Stimulated activated naive CD4-positive, alpha-beta T cell (primary cell): ENCODE measurements at places on chromosomes 11 and 22.

- DNase-seq: no peak
These were observed 52.4 kb downstream of the TECTA start for GRCh38 chr11:121153472-121153871.

DNA sequence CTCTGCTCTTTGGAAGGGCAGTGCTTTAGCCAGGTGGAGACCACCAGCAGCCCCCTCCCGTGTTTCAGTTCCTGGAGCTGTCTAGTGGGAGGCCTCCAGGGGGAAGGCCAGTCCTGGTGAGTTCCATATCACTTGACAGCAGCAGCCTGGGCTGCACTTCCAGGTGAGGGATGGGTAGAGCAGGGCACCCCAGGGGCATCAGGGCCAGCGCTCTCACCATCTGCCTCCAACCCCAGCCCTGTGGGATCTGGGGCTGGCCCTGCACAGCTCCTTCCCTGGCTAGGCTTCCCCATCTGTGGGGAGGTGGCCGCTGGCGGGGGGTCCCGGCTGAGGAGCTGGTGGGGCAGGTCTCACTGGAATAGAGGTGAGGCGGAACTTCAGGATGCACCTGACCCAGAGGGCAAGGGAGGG is 60.5 kb downstream of the MORC2 start:
- DNase-seq: no peak

DNA sequence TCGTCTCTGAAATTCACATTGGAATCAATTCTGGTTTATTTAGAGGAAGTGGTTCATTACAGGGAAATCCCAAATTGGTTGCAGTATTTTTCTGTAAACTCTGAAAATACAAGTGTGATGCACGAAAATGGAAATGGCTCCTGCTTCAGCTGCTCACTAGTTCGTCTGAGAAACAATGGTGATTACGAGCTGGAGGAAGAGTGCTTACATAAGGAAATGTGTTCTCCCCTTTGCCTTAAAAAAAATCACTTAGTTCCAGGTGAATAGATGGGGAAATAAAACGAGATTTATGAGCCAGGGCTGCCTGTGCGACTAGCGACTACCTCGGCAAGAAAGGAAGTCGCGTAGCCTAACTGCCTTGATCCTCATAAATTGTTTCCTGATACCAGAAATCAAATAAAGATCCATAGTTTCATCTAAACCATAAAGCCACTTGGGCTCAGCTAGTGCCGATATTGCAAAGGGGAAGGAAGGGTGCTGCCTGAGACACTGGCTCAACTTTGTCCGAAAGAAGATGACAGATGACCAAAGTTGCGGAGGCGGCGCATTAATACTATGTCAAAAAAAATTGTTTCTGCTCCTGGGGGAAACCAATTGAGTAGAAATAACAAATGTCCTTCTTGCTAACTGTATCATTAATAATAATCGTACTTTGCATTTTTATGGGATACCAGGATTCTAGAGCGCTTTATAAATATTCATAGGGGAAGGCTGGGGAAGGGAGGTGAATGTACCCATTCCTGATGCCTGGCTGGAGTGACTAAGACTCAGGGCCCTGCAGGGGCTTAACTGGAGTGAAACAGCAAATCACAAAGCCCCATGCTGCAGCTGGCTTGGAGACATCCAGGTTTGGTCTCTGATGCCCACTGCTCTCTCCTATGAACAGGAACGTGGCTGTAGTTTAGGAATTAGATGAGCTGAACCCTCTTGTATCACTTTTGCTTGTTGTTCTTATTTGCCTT is 185.7 kb downstream of the BLID start:
- no peak for DNase-seq

DNA sequence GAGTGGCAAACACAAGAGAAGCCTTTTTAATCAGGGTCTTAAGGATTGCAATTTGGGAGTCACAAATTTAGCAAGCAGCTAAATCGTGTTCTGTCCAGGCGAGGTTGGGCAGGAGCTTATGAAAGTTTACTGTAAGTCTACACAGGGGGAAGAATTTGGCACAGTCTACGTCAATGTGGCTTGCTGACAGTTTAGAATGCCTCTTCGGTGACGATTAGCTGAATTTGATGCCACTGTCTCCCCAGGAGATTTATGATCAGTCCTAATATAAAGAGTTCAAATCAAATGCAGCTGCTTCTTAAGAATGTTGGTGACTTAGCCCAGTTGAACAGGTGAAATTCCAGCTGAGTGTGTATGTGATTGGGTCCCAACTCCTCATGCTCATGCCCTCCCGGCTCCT is 114.1 kb upstream of the CLPB start:
- DNase-seq: no peak

DNA sequence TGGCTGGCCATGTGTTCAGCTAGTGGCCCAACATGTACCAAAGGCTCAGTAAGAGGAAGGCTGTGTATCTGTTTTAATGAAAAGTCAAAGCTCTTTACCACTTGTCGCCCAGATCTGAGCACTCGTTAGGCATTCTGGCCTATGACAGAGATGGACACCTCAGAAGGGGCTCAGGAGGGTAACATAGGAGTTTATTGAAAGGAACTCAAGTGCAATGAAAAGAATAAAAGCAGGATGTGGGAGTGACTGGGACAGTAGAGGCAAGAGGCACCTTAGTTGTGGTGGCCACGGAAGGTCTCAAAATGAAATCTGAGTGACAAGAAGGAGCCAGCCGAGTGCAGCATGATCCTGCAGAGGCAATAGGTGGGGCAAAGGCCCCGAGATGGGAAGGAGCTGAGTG is 309.7 kb downstream of the MN1 start:
- no peak for DNase-seq

GRCh38 chr11:95531116-95531515 is 258.5 kb downstream of the FAM76B start:
- no peak for DNase-seq

DNA sequence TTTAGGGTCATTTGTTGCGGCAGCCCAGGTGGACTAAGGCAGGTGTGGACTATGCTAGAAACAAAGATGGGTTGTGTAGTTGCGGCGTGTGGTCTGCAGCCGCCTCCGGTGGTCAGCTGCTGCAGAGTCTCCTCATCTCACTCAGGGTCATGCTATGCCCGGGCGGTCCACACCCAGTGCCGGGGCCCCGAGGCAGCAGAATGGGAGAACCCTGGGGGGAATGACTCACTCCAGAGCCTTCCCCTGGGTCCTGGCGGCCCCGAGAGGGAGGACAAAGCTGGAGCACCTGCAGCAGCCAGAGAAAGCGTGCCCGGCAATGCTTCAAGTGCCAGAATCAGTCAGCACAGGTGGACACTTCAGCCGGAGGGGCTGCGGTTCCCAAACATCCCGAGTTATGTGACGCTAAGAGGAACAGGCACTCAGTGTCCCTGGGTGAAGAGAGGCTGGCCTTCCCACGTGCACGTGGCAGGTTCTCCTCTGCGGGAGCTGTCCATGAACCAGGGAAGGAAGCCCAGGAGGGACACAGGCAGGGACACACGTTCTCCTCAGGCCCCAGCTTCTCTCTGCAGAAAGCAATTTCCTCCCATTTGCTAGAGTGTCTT is 289.6 kb upstream of the B3GAT1 start:
- no peak for DNase-seq

- no peak for DNase-seq
These were observed 68.6 kb downstream of the SWAP70 start for GRCh38 chr11:9732453-9732852.

GRCh38 chr22:43213051-43213450 is 26.1 kb upstream of the TTLL12 start:
- no peak for DNase-seq

DNA sequence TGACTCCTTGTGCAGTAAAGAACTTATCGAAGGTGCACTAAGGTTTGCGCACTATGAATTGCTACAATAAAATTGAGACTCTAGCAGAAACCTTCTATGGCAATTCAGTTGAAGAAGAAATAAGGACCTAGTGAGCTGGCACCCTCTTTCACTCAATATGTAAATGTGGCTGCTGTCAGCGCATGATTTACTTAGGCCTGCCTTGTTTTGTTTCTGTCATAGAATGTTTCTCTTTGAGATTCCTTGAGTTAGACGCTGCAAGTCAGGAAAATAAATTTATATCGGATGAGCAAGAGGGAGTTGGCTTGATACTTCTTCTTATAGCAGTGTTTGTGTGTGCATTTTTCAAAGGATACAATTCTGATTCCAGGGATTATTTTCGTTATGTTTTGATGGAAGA is 322.1 kb downstream of the BLID start:
- no peak for DNase-seq

DNA sequence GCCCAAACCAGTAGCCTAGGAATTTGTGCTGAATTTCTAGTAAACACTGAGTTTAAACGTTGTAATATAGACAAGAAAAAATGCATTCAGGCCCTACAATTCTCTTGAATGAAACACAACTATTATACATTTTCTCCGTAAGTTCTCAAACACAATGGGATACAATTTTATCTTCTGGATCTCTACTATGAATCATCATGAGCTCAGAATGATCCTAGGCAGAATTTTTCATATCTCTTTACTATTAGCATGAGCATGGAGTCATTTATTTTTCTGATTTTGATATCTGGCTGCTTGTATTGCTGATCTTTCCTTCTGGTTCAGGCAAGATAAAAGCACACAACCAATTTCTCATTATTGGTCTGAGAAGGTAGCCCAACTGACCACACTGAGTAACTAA is 1123.4 kb upstream of the RAG2 start:
- no peak for DNase-seq

GRCh38 chr11:45859661-45860140 is 12.4 kb downstream of the CRY2 start:
- no peak for DNase-seq

DNA sequence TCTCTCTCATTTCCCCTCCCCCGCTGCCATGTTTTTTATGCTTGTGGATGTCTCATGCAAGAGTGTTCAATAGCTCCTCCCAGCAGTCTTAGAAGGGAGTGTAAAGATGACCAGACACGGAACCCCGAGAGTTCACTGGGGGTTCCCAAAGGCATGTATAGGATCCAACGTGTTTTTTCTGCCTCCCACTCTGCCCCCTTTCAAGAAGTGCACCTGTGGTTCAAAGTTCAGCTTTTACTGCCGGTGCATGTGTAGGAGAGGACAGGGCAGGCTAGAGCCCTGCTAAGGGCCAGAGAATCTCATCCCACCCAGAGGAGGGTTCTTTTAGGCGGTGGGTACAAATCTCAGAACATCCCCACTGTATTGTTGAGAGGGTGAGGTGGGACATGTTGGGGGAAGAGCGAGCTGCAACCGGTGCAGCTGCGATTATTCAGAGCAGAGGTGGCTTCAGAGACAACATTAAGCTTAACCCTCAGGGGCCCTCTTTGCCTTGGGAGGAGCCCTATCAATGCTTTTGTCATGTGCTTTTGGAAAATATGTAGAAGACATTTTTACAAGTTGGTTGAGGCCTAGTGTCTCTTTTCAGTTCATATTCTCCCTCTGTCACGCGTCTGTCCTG is 14.5 kb downstream of the MIF start:
- DNase-seq: no peak

- DNase-seq: no peak
These were observed 232.9 kb upstream of the NCAM1 start for GRCh38 chr11:112728288-112728687.

DNA sequence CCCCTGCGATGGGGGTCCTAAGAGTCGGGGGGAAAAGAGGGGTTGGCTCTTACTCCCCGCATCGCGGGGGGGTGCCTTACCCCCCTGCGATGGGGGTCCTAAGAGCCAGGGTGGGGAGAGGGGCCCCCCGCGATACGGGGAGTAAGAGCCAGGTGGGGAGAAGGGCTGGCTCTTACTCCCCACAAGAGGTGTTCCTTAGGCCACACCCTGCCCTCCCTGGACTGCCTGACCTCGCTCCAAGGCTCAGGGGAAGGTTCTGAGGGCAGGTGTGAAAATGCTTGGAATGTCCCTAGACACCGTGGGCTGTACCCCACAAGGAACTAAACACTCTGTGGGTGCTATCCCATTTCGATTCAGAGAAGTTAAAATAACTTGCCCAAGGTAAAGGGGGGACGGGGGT is 7.8 kb downstream of the UNC93B1 start:
- DNase-seq: no peak

GRCh38 chr11:72066855-72067254 is 13.5 kb downstream of the NUMA1 start:
- DNase-seq: no peak

- no peak for DNase-seq
These were observed 9.5 kb downstream of the SLC6A5 start for GRCh38 chr11:20608934-20609333.

GRCh38 chr22:22342697-22343580 is 98.4 kb downstream of the VPREB1 start:
- DNase-seq: no peak

DNA sequence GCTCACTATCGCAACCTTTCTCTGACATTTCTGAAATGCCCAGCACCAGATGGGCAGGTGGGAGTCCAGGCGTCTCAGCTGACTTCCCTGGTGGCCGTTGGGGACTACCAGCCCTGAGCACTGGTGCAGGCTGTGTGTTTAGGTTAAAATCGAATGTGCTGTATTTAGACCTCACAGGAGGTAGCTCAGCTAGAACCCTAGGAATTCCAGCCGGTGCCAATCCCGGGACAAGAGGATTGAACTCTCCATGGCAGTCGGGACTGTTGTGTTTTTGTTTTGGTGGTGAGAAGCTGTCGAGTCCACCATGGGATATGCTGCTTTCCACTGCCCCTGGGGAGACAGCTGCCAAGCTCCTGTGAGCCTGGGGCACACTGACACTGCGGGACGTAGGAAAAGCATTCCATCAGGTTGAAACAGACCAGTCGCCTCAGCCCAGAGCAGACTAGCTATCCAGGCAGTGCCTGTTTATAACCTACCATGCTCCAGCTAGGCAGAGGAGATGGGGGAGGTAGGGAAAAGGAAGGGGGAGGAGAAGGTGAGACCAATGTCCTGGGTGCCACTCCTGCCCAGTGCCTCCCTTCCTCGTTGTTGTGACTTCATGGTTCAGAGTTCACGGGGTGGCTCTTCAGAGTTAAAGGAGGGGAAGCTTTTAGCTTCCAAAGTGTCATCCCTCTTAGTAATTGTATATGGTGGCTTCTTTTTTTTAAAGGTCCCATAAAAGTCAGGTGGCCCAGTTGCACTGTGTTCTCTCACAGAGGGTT is 53.0 kb downstream of the MICAL2 start:
- DNase-seq: no peak

DNA sequence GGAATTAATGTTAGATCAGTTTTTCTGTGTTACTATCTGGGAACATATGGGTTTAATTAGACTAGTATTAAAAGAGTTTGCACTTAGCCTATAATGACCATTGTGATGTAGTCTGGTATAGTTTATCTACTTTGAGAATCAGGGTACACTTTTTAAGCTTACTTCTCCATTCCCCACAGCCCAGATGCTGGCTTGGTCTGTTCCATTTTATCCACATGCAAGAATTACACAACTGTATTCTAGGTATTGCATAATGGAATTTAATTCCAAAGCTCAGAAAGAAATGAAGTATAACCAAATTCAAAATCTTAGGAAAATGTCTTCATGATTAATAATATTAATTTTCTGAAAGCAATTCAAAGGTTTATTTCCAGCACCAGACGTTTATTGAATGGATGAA is 122.2 kb upstream of the PDGFD start:
- no peak for DNase-seq

DNA sequence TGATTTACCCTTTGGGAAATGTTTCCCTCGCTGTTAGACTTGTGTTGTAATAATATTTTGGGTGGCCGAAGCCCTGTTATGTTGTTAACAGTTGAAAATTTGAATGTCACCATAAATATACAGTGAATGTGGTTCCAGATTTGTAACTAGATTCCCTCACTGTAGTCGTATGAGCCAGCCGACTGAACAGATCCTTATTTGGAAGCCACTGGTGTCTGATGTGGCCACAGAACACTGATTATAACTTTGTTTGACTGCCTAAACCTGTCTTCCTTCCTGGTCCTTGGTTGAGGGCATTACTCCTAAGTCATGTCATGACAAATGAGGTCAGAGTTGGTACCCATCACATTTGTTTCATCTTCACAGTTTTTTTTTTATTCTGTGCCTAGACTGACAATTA is 45.4 kb downstream of the YAP1 start:
- no peak for DNase-seq
